ENCODE measurements at places on chromosomes 3 and 15.

DNA sequence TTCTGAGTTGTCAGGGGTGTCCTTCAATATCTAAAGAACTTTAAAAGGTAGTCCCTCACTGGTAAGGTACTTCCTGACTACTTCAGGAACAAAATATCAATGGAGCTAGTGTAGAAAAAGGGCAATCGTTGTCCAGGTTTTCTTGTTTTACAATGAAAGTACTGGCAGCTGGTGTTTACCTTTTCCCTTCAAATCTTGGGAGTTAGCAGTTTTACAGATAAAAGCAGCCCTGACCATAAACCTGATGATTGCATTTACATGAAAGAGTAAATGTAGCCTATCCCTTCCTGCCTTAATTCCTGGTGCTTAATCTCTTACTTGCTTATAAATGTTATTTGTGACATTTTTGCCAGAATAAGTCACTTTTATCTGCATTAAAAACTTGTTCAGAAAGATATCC is 559.9 kb upstream of the ARPP21 start:
- DNase-seq = no peak

DNA sequence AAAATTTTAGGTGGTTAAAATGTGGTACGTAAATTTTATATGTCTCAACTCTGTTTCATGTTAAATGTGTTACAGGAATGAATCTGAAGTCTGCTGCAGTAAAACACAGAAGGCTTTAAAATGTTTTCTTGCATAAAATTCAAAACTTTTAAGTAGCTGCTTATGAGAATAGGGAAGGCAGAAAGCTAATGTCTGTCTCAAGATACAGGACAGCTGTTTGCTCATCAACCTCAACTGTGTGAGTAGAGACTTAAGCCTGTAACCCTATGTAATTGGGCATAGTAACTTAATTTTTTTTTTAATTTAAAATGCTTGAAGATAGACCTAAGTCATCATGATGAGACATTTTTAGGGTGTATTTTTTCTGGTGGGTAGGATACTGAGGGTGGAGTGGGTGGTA is 38.9 kb downstream of the ZFAND6 start:
- DNase-seq = no peak

- DNase-seq = no peak
Measured at GRCh38 chr3:33170531-33170930, 48.1 kb downstream of the SUSD5 start.

DNA sequence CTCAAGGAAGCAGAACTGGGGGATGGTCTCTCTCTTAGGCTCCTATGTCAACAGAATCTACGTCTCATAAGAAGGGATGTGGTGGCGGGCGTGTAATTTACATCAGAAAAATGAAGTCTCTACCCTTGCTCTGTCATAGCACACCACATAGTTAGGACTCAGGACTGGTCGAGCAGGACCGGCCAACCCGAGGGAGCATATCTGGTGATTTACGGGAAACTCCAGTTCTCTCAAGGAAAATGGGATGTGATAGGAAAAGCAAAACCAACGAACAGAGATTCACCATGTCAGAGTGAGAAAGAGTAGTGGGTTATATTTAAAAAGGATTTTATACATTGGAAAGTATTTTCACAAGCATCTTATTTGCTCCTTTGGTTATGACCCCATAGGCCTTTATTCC is 54.7 kb downstream of the IGF2BP2 start:
- DNase-seq = no peak

DNA sequence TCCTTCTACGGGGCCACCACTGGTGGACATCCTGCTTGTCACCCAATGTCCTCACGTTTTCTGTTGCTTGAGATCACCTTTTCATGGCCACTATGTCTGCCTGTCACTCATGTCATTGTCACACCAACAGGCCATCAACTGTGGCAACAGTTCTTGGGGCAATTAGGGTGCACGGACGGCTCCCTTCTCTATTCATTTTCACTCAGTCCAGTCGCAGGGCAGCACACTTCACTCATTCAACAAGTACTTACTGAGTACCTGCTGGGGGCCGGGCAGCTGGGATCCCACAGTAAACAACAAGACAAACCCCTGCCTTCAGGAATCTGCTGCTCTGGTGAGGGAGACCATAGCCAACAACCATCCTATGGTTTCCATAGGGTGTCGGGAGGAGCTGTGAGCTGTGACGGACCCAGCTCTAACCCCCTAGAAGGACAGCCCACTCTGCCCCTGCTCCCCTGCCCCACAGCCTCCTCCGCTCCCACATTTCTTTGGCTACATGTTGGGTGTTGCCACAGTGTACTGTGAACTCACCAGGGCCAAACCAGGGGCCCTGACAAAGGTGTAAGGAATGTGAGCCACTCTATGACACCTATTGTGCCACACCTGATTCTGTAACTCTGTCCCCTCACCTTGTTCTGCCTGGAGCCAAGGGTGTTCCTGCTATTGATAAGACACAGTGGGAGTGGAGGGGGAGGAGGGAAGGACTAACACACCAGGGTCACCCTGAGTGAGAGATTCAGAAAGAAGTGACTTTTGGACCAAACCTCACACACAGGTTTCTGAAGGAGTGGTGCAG is 1.9 kb downstream of the VILL start:
- no peak for DNase-seq

- DNase-seq = no peak
Measured at GRCh38 chr3:195164573-195165264, 106.2 kb downstream of the XXYLT1 start.
